ENCODE measurements at places on chromosomes 4 and X. TPM values are rescaled to one million over a fixed set of nuclear protein-coding genes. Genes with fewer than 3 reads are reported as not detected.

GAGE12F gene
- total RNA-seq, result not detected

GRSF1 gene
- 34.1 TPM for total RNA-seq

TNIP3 gene
- 0.66 TPM for total RNA-seq

MTTP gene
- total RNA-seq, result not detected

BGN gene
- not detected for total RNA-seq

PDCL2 gene
- not detected for total RNA-seq

DNASE1L1 gene
- 16.0 TPM for total RNA-seq

Measured in CD4-positive, alpha-beta T cell (primary cell).